ENCODE measurements at places on chromosomes 2 and 18. TPM values are rescaled to one million over a fixed set of nuclear protein-coding genes. Genes with fewer than 3 reads are reported as not detected.

DNA sequence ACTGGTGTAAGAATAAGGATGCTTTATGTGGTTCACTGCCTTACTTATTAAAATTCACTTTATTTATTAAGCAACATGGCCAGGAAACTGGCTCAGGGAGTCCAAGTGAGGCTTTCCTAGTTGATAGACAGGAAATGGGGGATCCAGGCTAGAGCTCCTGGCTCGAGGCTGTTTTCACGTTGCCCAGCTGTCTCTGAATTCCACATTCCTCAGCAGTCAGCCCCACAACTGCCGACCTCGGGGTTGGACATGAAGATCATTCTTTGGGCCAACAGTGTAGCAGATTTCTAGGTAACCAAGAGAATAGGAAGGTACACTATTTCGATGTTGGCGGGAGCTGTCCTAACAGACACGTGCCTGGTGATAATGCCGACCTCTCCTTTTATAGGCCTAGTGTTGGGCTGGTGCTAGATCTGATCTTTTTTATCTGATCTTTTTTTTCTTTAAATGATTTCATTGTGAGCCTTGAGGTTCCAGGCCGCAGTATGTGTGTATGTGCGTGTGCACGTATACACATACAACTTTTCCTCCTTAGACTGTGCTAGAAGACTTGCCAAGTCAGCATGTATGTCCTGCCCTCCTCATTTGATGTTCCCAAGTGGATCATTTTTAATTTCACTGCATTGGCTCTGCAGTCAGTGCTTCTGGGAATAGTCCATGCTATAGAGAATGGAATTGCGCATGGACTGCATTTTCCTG is 103.5 kb downstream of the CABLES1 start:
- H3K27ac ChIP-seq, result peak overlapping the region; percentile 68
- no peaks in the 10 kb centered on the region for H3K27me3 ChIP-seq
- H3K4me1 ChIP-seq, result peaks cover 19% of the 10 kb centered on the region
- H3K36me3 ChIP-seq, result no peaks in the 10 kb centered on the region
- peak; percentile 37 for DNase-seq

- no peak for DNase-seq
- no peaks in the 10 kb centered on the region for H3K4me1 ChIP-seq
- no peak overlapping the region for H3K27ac ChIP-seq
- H3K27me3 ChIP-seq, result no peaks in the 10 kb centered on the region
Measured at GRCh38 chr2:67323209-67323991, 73.7 kb upstream of the ETAA1 start.

The ZBTB7C gene
- total RNA-seq, result not detected

DNA sequence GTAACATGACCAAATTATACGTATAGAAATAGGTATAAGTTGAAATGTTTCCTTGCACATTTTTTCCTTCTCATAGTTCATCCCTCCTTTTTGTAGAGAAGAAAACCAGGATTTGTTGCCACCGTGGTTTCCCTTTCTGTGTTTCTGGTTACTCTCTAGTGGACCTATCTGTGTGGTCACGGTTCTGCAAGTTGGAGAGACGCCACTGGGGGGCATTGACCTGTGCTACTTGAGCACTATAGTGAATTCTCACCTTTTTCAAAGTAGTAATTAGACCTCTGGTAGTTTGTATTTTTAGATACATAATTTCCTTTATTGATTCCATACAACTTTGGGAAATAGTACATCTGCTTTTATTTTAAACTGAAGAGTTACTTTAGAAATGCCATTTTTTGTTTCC is 444.8 kb downstream of the PTPRM start:
- no peaks in the 10 kb centered on the region for H3K4me1 ChIP-seq
- H3K27ac ChIP-seq, result no peak overlapping the region
- H3K4me3 ChIP-seq, result no peak overlapping the region
- no peaks in the 10 kb centered on the region for H3K36me3 ChIP-seq

The RMDN2 gene
- total RNA-seq, result 5.8 TPM

DNA sequence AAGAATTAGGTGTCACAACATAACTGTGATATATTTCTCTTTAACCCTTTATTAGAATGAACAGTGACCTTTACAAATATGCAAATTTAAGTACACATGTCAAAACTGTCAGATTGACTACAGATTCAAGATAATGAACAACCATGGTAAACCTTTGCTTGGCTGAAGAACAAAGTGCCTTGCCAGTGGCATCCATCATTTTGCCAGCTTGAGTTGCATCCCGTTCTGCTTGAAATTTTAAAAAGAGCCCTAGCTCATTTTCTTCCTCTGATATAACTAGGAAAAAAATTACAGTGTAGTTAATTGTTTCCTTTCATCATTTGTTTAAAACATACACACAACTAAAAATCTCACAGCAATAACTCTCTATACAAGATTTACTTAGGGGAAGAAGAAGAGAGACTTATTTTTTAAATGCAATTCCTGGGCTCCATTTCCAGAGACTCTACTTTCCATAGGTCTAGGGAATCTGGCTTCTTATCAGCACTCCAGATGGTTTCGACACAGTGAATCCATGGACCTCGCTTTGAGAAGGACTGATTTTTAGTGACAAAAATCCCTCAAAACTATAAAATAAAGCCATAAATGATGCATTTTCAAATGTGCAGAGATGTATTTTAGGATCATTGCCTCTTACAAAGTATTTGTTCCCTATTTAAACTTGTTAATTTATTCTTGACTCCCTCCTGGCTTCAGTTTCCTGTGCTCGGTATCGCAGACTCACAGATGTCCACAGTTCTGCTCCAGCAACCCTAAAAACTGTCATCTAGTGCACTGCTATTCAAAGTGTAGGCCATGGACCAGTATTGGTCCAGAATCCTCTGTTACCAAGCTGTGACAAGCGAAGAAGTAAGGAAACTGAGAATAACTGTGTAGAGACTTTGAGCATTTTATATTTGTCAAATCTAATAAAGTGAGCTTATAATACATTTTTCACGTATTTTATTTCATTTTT is 50.1 kb downstream of the ICA1L start:
- no peak overlapping the region for H3K4me3 ChIP-seq
- peaks cover under 1% of the 10 kb centered on the region for H3K4me1 ChIP-seq
- no peaks in the 10 kb centered on the region for H3K36me3 ChIP-seq
- H3K27me3 ChIP-seq, result no peaks in the 10 kb centered on the region
- H3K27ac ChIP-seq, result no peak overlapping the region

DNA sequence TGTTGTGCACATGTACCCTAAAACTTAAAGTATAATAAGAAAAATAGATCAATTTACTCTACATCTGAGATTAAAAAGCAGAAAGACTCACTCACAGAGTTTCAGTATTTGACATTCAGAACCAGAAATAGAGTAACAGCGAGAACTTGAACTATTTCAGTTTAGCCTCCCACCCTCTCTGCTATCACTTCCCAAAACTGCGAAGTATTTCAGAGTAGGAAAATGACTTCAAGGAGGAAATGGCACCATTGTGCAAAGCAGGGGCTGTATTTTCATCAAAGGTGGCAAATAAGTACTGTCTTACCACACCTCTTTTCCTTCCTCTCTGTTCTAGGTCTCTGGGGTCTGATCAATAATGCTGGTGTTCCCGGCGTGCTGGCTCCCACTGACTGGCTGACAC is 13.6 kb downstream of the DHRS9 start:
- no peaks in the 10 kb centered on the region for H3K36me3 ChIP-seq
- H3K4me1 ChIP-seq, result no peaks in the 10 kb centered on the region
- H3K4me3 ChIP-seq, result no peak overlapping the region
- no peak overlapping the region for H3K27ac ChIP-seq
- DNase-seq, result no peak
- H3K27me3 ChIP-seq, result no peaks in the 10 kb centered on the region

The SPTBN1 gene
- 199 TPM for total RNA-seq

The OR6B3 gene
- total RNA-seq, result not detected

GRCh38 chr2:174121612-174122011 is 126.7 kb downstream of the OLA1 start:
- H3K4me3 ChIP-seq, result no peak overlapping the region
- H3K27me3 ChIP-seq, result no peaks in the 10 kb centered on the region
- peaks cover 40% of the 10 kb centered on the region for H3K4me1 ChIP-seq
- no peak for DNase-seq

The MROH2A gene
- not detected for total RNA-seq

DNA sequence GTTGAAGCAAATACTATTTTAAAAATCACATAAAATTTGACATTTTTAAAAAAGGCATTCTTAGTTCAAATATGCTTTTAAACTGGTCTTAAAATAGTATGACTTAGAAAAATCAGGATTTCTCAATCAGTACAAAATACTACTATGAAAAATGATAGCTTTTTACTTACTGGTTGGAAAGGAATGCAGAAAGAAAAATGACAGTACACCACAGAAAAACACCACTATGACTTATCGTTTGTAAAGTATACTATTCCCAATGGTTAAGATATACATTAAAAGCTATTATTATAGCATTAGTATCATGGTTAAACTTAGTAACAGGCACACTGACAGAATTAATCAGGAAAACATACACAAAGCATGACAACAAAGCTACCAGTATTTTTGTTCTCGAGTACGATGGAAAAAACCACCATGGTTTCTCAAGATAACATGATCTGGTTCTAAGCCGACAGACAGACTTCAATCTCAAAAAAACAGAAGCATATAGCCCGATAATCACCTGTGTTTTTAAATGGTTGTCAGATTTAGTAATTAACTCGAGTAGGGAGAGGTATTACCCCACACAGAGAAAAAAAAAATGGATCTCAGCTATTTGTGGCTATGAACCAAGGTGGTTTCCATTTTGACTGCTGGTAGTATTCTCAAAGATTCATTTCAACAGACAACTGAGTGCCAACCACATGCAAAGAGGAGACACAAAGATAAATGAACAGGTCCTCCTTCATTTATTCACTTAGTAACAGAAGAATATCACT is 39.1 kb downstream of the CUL3 start:
- peaks cover 11% of the 10 kb centered on the region for H3K36me3 ChIP-seq
- DNase-seq, result peak; percentile 56
- peaks cover 18% of the 10 kb centered on the region for H3K4me1 ChIP-seq
- H3K27me3 ChIP-seq, result no peaks in the 10 kb centered on the region

GRCh38 chr2:45000341-45000901 is 8.8 kb downstream of the SIX2 start:
- H3K27ac ChIP-seq, result no peak overlapping the region
- no peaks in the 10 kb centered on the region for H3K4me1 ChIP-seq
- H3K36me3 ChIP-seq, result no peaks in the 10 kb centered on the region
- no peak overlapping the region for H3K4me3 ChIP-seq
- no peak for DNase-seq
- peaks cover 83% of the 10 kb centered on the region for H3K27me3 ChIP-seq

The FAM124B gene
- not detected for total RNA-seq

- H3K4me3 ChIP-seq, result no peak overlapping the region
- H3K36me3 ChIP-seq, result no peaks in the 10 kb centered on the region
- peaks cover under 1% of the 10 kb centered on the region for H3K4me1 ChIP-seq
- no peaks in the 10 kb centered on the region for H3K27me3 ChIP-seq
Measured at GRCh38 chr2:187825-188224, 76.0 kb downstream of the SH3YL1 start.

The ARHGEF33 gene
- total RNA-seq, result 0.54 TPM

- no peak for DNase-seq
- H3K27ac ChIP-seq, result no peak overlapping the region
- H3K4me3 ChIP-seq, result no peak overlapping the region
- H3K4me1 ChIP-seq, result peaks cover 40% of the 10 kb centered on the region
Measured at GRCh38 chr2:234764372-234764771, 187.4 kb upstream of the SH3BP4 start.

DNA sequence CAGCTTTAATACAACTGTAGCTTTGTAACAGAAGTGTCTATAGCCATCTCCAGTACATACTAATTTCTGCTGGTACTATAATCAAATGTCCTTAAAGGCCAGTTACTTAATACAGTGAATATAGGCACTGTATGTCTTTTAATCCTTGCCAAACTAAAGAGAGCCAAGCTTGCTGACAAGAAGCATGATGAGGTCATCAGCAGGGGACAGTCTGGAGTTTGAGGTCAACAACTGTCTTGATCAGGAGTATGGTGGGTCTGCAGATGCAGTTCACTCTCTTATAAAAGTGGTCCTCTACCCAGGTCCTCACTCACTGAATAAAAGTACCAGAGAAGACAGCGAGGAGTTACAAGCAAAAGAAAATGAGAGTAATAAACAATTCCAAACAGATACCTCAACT is 219.1 kb downstream of the WDPCP start:
- no peak for DNase-seq
- H3K36me3 ChIP-seq, result no peaks in the 10 kb centered on the region
- H3K4me1 ChIP-seq, result no peaks in the 10 kb centered on the region

The STPG4 gene
- total RNA-seq, result not detected

- H3K36me3 ChIP-seq, result no peaks in the 10 kb centered on the region
- no peaks in the 10 kb centered on the region for H3K27me3 ChIP-seq
- DNase-seq, result no peak
Measured at GRCh38 chr2:31082002-31082401, 56.2 kb downstream of the GALNT14 start.

The ZNF519 gene
- total RNA-seq, result 2.0 TPM

- peak overlapping the region; percentile 86 for H3K4me3 ChIP-seq
- peak overlapping the region; percentile 54 for H3K27ac ChIP-seq
- H3K27me3 ChIP-seq, result no peaks in the 10 kb centered on the region
- H3K4me1 ChIP-seq, result peaks cover 15% of the 10 kb centered on the region
Measured at GRCh38 chr18:76524900-76525698, 30.1 kb upstream of the ZNF516 start.

GRCh38 chr2:218816561-218817011 is 15.0 kb downstream of the PRKAG3 start:
- DNase-seq, result no peak
- no peak overlapping the region for H3K4me3 ChIP-seq
- H3K27me3 ChIP-seq, result no peaks in the 10 kb centered on the region
- no peaks in the 10 kb centered on the region for H3K4me1 ChIP-seq

GRCh38 chr2:220949466-220949865 is 622.6 kb downstream of the EPHA4 start:
- no peaks in the 10 kb centered on the region for H3K36me3 ChIP-seq
- H3K4me3 ChIP-seq, result no peak overlapping the region
- H3K27me3 ChIP-seq, result peaks cover 4% of the 10 kb centered on the region
- H3K27ac ChIP-seq, result no peak overlapping the region

DNA sequence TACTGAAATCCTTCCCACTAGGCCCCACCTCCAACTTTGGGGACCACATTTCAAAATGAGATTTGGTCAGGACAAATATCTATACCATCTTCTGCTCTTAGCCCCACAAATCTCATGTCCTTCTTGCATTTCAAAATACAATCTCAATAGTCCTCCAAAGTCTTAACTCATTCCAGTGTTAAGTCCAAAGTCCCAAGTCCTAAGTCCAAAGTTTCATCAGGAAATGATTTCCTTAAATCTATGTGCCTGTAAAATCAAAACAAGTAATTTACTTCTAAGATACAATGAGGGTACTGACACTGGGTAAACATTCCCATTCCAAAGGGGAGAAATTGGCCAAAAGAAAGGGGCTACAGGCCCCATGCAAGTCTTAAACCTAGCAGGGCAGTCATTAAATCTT is 40.5 kb upstream of the TNP1 start:
- H3K4me3 ChIP-seq, result no peak overlapping the region
- H3K27ac ChIP-seq, result no peak overlapping the region
- no peak for DNase-seq
- H3K27me3 ChIP-seq, result 0 out of 2 replicates have a peak, but pooled peaks cover 4% of the 10 kb centered on the region
- no peaks in the 10 kb centered on the region for H3K36me3 ChIP-seq
- H3K4me1 ChIP-seq, result no peaks in the 10 kb centered on the region

DNA sequence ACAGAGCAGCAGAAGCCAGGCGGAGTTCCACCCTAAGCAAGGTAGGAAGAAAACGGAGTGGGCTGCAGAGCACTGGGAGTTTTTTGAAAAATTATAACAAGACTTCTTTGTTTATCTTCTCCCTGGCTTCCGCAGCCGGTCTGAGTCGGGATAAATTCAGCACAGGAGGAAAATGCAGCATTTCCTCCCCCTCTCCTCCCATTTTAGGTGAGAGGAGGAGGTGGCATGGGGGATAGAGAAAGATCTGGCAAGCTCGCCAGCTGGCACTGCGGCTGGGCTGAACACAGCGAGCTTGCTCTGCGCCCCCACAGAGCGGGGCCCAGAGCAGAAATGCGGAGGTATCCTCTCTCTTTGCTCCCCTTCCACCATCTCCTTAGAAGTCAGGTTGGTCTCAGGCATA is 17.7 kb upstream of the CHRNA1 start:
- no peaks in the 10 kb centered on the region for H3K36me3 ChIP-seq
- no peaks in the 10 kb centered on the region for H3K27me3 ChIP-seq
- no peak overlapping the region for H3K27ac ChIP-seq

Measured in GM23248 (cell line).